ENCODE measurements at places on chromosomes 6 and 20. TPM values are rescaled to one million over a fixed set of nuclear protein-coding genes. Genes with fewer than 3 reads are reported as not detected.

DNA sequence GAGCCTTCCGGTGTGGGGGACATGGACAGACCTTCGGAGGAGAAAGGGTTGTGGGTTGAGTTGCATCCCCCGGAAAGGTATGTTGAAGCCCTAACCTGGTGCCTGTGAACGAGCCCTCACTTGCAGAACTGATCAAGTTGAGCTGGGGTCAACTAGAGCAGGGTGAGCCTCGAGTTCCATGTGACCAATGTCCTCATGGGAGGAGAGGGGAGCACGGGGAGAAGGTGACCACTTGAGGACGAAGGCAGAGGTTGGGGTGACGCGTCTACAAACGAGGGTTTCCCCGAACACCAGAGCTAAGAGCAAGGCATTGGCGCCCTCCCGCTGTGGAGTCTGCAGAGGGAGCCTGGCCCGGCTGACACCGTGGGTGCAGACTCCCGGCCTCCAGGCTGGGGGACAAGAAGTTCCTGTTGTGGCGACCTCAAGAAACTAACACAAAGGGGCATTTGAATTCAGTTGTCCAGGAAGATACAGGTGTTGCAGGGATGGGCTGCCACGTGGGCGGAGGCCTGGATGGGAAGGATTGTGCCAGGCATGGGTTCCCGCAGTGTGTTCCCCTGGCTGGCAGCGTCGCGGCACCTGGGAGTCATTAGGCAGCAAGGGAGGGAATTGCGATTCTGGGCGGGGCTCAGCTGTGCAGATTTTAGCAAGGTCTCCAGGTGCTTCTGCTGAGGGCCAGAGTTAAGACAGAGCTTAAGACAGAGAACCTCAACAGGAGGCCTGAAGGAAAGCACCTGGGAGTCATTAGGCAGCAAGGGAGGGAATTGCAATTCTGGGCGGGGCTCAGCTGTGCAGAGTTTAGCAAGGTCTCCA, 20.4 kb upstream of the UNC93A start:
- DNase-seq, result no peak

SOX18 gene
- total RNA-seq, result 134 TPM

- DNase-seq, result peak; percentile 81
These were observed 55.0 kb downstream of the TRIM38 start for GRCh38 chr6:26017632-26017966.

DNA sequence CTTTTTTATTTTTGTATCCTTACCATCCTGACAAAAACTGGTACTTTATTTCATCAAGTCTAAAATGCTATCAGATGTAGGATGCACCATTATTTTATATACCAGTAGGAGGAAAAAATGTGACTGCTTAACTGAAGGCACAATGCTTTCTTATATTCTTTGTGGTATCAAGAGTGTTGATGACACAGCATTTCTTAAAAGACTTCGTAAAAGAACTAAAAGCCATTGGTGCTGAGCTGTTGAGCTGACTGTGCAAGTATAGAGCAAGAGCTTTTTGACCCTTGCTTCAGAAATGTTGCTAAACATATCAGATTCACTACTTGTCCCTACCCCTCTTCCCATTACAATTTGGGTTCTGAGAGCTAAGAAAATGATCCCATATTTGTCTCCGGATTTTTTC, 17.5 kb downstream of the SF3B5 start:
- DNase-seq, result no peak

ZKSCAN8 gene
- 31.9 TPM for total RNA-seq

MTG2 gene
- 31.4 TPM for total RNA-seq

DNA sequence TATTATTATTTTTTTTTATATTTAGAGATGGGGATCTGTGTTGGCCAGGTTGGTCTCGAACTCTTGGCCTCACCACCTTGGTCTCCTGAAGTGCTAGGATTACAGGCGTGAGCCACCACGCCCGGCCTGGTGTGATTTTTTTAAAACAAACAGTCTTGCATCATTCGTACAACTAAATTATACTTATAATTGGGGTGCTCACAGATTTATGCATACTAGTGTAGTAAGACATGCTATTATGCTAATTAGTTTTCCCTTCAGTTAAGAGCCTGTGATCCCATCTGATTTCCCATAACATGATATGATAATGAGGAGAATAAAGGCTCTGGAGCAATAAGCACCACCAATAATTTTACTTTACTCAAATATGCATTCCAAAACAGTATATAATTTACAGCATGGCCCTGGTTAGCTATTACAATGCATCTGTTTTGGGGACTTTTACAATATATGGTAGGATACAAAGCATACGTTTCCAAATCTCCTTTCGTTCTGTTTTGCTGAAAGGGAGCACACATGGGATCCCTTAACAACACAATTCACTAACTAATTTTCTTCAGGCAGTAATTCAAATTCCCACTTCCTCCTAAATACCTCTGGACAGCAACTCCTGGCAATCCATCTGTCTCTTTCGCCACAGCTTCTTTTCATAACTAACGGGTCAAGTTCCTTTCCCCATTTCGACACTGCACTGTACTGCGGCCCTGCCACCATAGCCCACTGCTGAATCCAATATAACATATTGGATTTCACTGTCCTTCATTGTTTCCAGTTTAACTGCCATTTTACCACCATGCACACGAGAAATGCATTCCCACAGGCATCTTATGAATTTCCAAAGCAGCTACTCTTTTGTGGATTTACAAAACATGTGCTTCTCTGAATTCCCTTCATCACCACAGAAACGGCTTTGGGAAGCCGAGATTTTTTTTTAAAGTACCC, 1.7 kb downstream of the NUDT3 start:
- no peak for DNase-seq

GRCh38 chr20:23727016-23727415, 23.7 kb downstream of the CST1 start:
- DNase-seq, result no peak

DNA sequence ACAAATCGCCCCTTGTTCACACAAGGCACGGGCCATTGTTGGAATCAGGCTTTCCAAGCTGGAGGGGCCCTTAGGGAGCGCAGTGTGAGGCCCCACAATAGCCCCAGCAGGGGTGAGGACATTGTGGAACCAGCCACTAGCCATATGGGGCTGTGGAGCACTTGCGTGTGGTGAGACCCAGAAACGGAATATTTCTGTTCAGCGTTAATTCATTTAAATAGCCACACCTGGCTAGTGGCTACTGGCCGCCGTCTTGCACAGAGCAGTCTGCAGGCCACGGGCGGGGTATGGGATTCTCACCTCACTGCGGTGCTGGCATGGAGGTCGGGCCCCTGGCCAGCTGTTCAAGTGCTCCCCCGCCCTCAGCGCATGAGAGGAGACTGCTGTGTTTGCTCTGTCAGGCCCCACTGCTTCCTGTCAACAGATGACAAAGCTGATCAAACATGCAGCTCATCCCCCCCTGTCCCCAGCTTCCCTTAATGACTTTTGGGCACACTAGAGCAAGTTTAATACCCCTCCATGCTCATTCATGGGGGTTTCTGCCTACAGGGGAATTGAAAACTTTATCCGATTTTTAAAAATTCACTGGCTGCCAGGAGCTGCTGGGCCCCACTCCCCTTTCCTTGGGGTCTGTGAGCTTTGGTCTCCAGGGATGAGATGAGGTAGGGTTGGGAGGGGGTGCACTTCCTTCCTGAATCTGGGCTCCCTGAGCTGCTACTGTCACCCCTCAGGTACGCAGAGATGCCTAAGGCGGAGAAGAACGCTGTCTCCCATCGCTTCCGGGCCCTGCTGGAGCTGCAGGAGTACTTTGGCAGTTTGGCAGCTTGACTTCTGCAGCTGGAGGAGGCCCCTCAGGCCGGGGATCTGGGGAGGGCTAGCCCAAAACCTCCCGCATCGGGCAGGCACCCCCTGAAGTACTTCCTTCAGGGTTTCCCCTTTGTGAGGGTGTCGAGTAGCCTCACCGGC, 13.6 kb downstream of the ITPA start:
- DNase-seq, result no peak

GABRR1 gene
- total RNA-seq, result 0.27 TPM

GRCh38 chr6:151313066-151313491, 73.3 kb downstream of the AKAP12 start:
- no peak for DNase-seq

SLC25A27 gene
- total RNA-seq, result 49.0 TPM

DNA sequence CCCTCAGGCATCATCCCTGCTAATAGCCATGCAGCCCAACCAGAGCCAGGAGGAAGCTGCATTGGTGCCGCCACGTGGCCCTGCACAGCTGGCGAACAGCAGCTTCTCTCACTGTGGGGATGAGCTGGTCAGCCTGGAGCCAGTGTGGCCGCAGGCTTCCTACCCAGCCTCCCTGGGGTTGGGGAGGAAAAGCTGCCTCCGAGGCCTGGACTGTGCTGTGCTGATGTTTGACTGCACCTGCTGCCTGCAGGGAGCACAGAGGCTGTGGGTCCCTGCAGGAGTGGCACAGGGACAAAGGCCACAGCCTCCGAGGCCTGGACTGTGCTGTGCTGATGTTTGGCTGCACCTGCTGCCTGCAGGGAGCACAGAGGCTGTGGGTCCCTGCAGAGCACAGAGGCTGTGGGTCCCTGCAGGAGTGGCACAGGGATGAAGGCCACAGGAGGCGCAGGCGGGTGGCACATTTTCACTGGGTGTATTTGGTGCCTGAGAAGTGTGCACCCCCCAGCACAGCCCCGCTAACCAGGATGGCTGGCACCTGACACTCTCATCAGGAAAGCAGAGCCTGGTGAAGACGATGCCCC, 83.9 kb downstream of the DLL1 start:
- no peak for DNase-seq

DNA sequence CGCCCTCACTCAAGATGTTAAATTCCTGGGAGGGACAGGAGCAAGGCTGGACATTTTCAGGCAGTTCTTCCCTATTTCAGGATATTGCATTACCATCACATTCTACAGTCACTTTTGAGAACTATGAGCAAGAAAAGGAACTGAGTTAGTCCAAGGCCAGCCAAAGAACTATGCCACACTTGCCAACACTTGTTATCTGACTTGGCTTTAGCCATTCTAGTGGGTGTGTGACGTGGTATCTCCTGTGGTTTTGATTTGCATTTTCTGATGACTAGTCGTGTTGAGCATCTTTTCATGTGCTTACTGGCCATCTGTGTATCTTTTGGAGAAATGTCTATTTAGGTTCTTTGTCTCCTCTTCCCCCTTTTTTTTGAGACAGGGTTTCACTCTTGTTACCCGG, 12.0 kb downstream of the XRN2 start:
- DNase-seq, result no peak

GRCh38 chr6:16337295-16337975, 99.0 kb downstream of the GMPR start:
- peak; percentile 96 for DNase-seq

DNA sequence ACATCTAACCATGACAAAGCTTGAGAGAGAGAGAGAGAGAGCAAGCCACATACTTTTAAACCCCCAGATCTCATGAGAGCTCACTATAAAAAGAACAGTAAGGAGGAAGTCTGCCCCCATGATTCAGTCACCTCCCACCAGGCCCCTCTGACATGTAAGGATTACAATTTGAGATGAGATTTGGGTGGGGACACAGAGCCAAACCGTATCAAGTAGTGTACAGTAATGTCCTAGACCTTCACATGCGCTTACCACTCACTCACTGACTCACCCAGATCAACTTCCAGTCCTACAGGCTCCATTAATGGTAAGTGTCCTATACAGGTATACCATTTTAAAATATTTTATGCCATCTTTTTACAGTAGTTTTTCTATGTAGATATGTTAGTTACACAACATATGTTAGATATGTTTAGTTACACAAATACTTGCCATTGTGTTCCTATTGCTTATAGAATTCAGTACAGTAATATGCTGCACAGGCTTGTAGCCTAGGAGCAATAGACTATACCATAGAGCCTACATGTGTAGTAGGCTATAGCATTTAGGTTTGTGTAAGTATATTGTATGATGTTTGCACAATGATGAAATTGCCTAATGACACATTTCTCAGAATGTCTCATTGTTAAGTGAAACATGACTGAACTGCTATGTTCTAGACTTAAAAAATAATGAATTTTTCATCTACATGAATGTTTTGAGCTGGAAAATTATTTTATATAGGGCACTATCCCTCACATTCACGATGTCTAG, 11.7 kb downstream of the TSPYL1 start:
- no peak for DNase-seq

GHRH gene
- total RNA-seq, result not detected

- DNase-seq, result no peak
These were observed 268.3 kb upstream of the FAM83B start for GRCh38 chr6:54578261-54578660.

RING1 gene
- total RNA-seq, result 39.5 TPM

GRCh38 chr6:68134796-68135195, 500.3 kb upstream of the ADGRB3 start:
- DNase-seq, result no peak

DNA sequence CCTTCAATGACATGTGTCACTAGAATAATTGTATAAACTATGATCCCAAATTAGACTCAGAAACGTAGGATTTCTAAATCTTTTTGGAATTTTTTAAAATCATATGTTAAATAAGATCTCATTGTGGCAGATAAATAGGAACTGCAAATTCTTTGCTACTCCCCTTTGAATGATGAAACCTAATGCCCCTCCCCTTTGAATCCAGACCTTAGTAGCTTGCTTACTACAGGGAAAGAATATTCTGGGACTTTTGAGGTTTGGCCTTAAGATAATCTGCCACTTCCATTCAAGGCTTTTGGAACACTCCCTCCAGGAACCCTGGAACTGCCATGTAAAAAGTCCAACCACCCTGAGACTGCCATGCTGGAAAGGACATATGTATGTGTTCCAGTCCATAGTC, 7.1 kb downstream of the TDP2 start:
- no peak for DNase-seq

- DNase-seq, result no peak
These were observed 9.1 kb upstream of the BPIFB4 start for GRCh38 chr20:33070111-33071053.

GRCh38 chr6:15427331-15428070, 181.6 kb downstream of the JARID2 start:
- no peak for DNase-seq

TMEM151B gene
- not detected for total RNA-seq

GJA10 gene
- total RNA-seq, result not detected

DNA sequence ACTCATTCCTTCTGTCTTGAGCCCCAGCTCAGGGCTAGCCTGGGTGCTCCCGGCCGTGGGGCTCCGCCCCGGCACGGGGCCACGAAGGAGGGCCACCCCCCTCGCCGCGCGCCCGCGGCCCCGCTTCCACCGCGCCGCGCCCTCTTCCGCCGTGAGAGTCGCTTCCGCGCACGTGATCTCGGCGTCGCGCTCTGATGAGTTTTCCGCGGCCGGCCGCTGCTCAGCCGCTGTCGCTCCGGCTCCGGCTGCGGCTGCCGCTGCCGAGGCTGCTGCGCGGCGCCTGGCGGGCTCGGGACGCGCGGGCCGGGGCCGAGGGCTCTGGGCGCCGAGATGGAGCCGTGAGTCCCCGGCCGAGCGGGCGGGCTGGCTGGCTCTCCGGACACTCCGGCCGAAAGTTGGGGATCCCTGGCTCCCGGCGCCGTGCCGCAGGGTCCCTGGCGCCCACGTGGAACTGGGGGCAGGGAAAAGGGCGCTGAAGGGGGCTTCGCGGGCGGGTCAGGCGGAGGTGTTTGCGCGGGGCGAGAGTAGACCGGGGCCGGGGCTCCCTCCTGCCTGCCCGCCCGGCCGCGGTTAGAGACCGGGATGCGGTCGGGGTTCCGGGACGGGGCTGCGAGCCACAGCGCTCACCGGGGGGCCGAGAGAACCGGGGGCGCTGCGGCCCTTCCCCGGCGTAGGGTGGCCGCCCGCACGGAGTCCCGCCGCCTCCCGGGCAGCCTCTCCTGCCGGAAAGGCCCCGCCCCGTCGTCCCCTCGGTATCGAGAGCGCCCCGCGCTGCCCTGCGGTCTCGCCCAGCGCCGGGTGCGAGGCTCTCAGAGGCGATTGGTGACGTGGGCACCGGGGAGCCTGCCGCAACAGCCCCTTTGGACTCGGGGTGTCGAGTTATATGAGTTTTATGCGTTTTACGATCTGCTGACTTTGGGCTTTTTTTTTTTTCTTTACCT, at the start of gene TMEM181:
TMEM181 (plus strand) TSS at position 197 of the 941 bp plus-strand sequence; CDS start at position 331, 134 bp downstream.
- DNase-seq, result peak; percentile 92

GRCh38 chr6:53604623-53605190, 59.8 kb upstream of the GCLC start:
- no peak for DNase-seq

TUBB1 gene
- total RNA-seq, result 1.0 TPM

All from sciatic nerve (tissue), 2 donors.